Tongue (tissue), 3 donors: ENCODE measurements at places on chromosomes 6 and 20.

- DNase-seq, result no peak
Observed at GRCh38 chr6:84017709-84018452, 15.7 kb upstream of the MRAP2 start.

GRCh38 chr6:153392156-153392555 is 261.1 kb upstream of the RGS17 start:
- no peak for DNase-seq

GRCh38 chr6:90406142-90406794 is 109.6 kb upstream of the BACH2 start:
- no peak for DNase-seq

DNA sequence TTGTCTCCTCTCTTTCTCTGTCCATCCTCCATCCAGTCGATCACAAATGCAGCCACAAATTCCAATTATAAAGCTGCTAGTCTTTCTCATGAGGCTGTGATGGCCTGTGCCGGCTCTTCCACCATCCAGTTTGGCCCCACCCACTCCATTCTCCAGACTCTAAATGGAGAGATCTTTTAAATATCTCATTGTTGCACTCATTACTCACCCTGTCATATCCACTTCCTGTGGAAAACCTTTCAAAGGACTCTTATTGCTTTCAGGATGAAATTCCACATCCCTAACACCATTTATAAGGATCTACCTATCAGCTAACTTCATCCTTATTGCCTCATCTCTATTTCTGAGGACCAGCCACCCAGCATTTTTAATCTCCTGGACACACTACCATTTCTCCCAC is 70.6 kb downstream of the NRN1 start:
- DNase-seq, result no peak

DNA sequence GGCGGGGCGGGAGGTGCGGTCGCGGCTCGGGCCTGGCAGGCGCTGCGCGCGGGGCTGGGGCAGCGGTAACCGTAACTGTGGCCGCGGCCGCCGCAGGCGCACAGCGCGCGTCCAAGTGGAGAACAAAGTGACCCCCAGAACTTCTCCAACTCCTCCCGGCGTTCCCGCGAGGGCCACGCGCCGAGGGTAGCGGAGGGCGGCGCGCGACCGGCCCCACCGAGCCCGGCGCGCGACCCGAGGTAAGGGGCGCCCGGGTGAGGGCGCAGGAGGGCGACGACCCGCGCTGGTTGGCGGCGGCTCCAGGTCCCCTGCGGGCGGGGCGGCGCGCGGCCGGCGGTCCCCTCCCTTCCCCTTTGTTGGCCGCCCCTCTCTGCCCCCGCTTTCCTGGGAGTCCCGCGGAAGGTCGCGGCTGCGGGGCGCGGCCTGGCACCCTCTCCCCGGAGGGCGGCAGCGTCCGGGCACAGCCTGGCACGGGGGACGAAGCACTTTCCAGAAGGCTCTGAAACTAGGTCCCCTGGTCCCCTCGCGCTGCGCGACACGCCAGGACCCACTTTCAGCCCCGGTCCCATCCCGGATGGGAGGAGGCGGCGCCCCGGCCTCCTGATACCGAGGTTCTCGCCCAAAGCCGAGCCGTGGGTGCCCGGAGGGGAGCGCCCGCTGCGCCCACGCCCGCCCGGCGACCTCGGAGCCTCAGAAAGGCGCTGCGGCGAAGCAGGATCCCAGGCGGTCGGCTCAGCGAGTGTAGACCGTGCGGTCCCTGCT is at the start of gene TIAM2:
Gene TIAM2, plus strand, starts transcription at position 62 of the 762 bp plus-strand sequence. CDS start 133,909 bp downstream, outside the sequence.
- DNase-seq, result peak; percentile 58

GRCh38 chr20:58871533-58872102 is 19.1 kb downstream of the GNAS start:
- DNase-seq, result peak; percentile 59
